Stimulated activated CD8-positive, alpha-beta memory T cell treated with anti-CD3 and anti-CD28 coated beads, Interleukin-15, amount 100 ng/mL, for 4 hours (primary cell): ENCODE measurements at places on chromosomes 16 and 17.

GRCh38 chr16:12673466-12673865 lies 130.2 kb downstream of the CPPED1 start:
- no peak for DNase-seq

- no peak for DNase-seq
Observed at GRCh38 chr17:71801301-71801700, 319.5 kb upstream of the SOX9 start.

DNA sequence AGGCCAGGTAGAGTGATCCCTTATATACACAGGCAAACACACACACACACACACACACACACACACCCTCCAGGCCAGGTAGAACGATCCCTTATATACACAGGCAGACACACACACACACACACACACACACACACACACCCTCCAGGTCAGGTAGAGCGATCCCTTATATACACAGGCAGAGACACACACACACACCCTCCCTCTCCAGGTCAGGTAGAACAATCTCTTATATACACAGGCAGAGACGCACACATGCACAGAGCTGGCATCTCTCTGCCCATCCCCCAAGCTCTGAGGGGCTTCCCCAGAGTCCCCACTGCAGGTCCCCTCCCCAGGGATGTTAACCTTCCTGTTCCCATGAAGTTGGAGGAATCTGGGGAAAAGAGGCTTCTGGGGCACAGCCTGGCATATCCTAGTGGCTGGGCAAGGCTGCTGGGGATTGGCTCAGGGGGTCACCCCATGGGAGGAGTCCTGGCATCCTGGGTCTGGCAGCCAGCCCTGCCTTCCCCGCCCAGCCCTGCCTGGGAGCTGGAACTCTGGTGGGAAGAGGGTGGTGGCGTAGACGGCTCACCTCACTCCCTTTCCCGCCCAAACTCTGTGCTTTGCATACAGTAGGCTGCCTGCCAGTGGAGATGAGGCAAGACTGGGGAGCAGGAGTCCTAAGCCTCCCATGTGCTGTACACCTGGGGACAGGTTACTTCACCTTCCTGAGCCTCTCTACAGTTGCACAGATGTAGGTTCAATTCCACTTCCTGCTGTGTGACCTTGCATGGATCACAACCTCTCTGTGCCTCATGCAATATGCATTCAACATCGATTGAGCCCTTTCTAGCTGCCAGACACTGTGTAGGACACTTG lies 41.8 kb downstream of the TEKT5 start:
- DNase-seq, result no peak

- DNase-seq, result peak; percentile 42
Observed at GRCh38 chr17:29760279-29761039, 137.7 kb upstream of the CORO6 start.

- no peak for DNase-seq
Observed at GRCh38 chr16:78494674-78495073, 395.2 kb downstream of the WWOX start.

DNA sequence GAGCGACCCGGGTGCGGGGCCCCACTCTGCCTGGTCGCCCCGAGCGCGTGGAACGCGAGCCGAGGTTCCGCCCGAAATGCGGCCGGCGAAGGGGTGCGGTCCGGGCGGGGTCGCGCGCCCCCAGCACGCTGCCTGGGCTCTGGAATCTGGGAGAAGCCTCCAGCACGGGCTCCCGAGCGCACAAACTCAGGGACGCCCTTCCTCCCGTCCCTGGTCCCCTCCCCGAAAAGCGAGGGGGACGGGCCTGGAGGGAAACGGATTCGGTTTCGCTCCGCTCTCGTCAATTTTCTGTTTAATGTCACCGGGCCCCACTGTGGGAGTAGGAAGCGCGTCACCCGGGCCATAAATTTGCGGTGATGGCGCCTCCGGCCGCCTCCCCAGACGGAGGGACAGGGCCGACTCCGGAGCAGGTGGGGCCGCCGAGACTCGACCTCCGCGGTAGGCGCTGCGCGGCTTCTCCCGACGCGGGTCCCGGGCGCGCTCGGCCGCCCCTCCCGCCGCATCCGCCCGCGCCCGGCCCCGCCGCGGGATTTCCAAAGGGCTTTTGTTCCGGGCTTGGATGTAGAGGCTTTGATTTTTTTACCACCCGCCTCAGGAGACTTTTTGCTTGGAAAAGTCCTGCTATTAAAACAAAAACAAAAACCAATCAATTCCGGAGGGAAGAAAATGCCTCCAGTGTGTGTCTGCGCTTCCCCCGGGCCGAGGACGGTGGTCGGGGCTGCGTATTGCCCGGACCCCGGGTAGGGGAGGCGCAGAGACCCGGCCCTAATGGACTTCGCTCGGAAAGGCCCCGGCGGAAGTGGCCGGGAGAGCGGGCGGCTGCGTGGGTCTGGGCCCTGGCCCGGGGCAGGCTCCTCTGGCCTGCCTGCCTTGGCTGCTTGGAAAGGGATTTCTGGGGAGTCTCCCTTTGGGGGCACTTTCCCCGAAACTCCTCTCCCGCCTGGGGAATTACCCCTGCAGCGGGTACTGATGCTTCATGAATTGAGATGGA lies 7.9 kb upstream of the BAHCC1 start:
- DNase-seq, result peak; percentile 27

DNA sequence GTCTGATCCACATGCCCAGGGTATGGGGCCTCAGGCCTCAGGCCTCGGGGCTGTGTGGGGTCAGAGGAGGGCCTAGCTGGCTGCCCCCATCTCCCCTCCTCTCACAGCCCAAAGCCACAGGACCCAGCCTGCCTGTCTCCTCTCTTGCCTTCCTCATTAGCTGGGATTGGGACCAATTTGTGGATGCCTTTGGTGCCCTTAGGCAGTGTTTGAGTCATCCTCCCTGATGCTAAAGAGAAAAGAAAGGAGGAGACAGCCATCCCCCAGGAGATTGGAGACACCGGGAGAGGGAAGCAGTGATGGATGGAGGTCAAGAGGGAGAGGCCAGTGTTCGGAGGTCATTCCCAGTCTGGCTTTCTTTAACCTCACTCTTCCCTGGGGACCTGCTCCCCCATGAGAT lies 23.3 kb upstream of the NOG start:
- no peak for DNase-seq

- no peak for DNase-seq
Observed at GRCh38 chr16:81485824-81486539, 41.4 kb downstream of the CMIP start.

DNA sequence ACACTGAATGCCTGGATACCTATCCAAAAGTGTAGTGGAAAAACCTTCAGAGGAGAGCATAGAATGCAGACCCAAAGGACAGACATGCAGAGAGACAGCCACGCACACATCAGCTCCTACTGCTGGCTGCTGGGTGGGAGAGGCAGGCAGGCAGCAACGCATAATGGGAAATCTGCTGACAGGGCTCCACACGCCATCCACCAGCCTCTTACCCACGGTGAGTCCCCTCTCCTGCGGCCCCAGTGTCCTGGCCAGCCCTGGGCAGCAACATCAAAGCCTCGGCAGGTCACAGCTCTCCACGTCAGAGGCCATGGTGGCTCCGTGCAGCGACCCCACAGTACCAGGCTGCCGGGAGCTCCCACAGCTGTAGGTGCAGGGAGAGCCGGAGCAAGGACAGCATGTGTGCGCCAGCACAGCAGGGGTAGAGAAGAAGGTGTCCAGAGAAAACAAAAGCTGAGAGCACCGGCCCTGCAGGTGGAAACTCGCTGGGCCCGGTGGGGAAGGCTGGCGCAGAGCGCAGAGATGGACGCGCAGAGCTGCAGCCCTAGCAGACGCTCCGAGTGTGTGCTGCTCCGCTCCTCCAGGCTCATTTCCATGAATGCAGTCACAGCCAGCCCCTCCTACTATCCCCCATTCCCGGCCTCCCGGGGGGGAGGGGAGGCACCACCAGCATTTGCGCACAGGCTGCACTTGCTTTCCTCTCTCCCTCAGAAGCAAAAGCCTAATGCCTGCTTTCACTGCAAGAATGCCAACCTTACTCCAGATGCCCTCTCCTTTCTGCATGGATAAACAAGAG lies 58.9 kb downstream of the CYTH1 start:
- DNase-seq, result no peak

DNA sequence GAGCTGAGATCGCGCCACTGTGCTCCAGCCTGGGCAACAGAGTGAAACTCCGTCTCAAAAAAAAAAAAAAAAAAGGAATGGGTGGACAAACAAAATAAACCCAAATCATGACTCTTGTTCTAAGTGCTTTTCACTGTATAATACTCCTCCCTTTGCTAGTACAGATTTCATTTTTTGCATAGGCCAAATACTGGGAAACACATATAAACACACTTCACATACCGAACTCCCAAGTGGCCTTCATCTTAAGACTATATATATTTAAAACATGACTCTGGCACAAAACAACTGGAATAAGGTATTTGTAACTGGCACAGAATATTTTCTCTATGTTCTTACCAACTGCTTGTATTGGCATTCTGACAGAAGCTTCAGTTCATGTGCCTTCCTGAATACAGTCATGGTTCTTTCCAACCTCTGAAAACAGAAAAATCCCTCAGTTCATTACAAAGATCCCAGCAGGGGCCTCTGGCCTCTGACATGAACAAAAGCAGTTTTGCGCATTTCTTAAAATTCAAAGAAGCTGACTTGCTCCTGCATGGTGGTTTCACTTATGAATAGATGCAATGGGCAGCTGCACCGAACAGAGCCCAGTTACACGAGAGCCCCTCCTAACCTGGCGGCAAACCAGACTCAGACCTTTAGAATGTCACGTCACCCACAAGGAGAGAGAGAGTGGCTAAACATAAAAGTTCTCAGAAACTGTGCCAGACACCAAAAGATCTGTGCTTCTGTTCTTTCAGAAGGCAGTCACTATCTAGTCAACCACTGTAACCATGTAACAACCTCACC lies 19.1 kb upstream of the COPRS start:
- no peak for DNase-seq

DNA sequence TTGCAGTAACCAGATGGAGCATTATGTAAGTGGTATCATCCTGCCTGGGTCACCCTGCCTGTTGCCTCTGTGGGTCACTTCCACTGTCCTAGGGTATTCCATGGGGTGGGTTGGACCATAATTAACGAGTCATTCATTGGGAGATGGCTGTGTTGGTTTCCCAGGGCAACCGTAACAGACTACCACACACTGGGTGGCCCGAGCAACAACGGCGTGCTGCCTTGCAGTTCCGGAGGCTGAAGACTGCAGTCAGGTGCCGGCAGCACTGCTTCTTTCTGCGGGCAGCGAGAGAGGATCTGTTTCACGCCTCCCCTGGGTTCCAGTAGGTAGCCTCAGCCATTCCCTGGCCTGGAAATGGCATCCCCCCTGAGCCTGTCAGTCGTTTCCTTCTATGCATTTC lies 28.9 kb upstream of the CMIP start:
- DNase-seq, result no peak

DNA sequence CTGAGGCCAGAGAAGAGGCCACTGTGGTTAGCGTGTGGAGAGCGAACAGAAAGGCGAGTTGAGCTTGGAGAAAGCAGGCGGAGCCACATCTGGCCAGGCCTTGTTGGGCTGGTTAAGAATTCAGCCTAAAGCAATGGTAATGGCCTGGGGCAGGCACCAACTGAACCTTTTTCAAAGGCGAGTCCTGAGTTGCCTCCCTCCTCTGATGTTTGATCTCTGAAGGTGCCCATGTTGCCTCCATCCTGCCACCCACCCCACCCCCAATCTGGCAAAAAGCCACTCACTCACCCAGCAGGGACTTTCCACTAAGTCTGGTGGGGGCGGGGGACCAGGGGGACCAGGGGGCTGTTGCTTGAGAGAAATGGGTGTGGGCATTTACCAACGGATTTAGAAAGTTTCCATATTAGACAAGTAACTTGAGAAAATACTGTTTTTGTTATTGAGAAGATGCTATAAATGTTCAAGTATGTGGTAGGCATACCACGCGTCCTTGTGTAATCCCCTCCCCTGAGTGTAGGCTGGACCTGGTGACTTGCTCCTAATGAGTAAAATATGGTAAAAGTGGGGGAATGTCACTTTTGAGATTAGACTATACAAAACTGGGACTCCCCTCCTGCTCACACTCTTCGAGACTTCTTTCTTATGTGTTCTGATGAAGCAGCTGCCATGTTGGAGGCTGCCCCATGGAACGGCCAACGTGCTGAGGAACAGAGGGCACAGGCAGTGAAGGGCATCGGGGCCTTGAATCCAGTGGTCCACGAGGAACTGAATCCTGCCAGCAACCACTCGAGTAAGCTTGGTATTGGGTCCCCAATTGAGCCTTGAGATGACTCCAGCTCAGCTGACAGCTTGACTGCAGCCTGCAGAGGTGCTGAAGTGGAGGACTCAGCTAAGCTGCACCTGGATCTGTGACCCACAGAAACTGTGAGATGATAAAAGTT lies 29.9 kb upstream of the TNS4 start:
- DNase-seq, result peak; percentile 52

GRCh38 chr17:82977606-82978005 lies 101.8 kb upstream of the METRNL start:
- no peak for DNase-seq

DNA sequence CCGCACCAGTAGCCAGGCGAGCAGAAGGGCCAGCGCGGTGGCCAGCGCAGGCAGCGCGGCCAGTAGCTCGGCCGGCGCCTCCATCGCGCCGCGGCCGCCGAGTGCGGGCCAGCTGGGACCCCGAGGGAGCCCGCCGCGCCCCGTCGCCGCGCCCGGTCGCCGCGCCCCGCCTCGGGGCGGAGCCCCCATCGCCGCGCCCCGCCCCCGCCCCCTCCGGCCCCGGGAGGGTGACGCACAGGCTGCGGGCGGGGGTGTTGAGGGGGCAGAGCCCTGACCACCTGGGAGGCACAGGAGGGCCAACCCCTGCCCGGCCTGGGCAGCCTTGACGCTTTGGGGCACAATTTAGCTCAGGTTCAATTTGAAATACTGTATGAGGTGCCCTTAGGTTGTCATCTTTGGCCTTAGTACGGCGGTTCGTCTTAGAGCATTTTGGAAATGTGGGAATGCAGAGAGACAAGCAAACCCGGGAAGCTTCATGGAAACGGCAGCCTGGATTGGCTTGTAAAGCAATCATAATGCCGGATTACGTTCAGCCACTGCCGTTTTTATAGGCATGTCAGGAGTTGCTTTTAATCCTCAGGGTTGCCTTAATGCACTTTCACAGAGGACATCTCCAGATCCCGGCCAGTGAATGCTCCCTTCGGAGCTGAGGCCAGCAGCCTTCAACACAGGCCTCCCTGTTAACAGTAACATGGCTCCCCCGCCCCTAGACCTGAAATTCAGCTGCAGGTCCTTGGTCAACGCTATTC lies at the start of gene MXRA7:
Gene MXRA7, minus strand, starts transcription at position 103 of the 749 bp plus-strand sequence. Its CDS starts 19 bp downstream, at position 84.
- peak; percentile 45 for DNase-seq
